ENCODE measurements at places on chromosomes 11 and 22. TPM values are rescaled to one million over a fixed set of nuclear protein-coding genes. Genes with fewer than 3 reads are reported as not detected.
A peak's percentile ranks its signal among the peaks of the same experiment; 100 is the strongest.

DNA sequence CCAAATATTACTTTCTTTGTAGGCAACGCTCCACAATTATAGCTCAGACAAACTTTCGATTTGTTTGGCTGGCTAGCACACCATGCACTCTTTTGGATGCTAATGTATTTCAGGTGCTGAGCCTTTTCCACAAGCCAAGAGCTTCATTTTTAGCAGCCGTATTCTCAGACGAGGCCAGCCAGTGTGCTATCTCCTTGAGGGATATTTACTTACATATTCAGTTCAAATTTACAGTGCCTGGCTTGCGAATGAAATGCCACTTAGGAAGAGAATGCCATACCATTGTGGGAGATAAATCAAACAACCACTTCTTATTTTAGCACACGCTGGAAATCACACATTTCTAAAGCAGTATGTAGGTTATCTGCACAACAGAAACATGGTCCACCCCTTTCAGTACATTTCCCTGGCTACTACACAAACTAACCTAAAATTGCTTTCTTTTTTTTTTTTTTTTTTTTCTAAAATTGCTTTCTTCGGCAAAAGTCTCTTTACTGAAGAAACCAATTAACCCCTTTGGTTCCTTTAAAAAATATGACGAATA, 236.9 kb downstream of the CADM1 start:
- no peaks in the 10 kb centered on the region for H3K36me3 ChIP-seq
- peaks cover 18% of the 10 kb centered on the region for H3K4me1 ChIP-seq
- no peak overlapping the region for H3K27ac ChIP-seq
- H3K4me3 ChIP-seq, result no peak overlapping the region
- peak; percentile 43 for DNase-seq
- no peaks in the 10 kb centered on the region for H3K27me3 ChIP-seq

- H3K36me3 ChIP-seq, result no peaks in the 10 kb centered on the region
- H3K4me3 ChIP-seq, result no peak overlapping the region
- no peak for DNase-seq
- H3K4me1 ChIP-seq, result no peaks in the 10 kb centered on the region
- H3K27ac ChIP-seq, result no peak overlapping the region
These were observed 26.1 kb downstream of the TYR start for GRCh38 chr11:89203814-89204213.

The MS4A12 gene
- total RNA-seq, result not detected

- DNase-seq, result peak; percentile 62
- no peak within 1 kb of the TSS for H3K4me3 ChIP-seq
- peaks cover 11% of the 10 kb centered on the region for H3K4me1 ChIP-seq
- no peak within 1 kb of the TSS for H3K27ac ChIP-seq
- no peaks in the 10 kb centered on the region for H3K36me3 ChIP-seq
These were observed at the start of gene HTR3A for GRCh38 chr11:113974741-113975470. Gene HTR3A, plus strand, starts transcription at chr11:113975108. Its CDS starts 218 bp downstream, at chr11:113975326.

DNA sequence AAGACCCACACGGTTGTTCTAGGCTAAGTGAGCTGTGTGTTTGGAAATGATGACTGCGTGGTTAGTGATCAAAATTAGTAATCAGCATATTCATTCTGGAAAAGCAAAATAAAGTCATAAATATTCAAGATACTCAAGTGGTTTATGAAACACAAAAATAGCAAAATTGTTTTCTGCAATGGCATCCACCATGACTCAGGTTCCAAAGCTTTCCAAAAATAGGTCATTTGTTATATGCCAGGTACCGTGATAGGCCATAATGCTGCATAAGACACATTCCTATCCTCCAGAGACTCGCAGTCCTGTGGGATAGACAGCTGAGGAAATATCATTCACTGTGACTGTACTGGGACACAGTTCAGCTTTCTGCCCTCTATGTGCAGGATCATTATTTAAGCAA, 2.4 kb upstream of the ATL3 start:
- H3K27ac ChIP-seq, result no peak overlapping the region
- no peak for DNase-seq
- no peaks in the 10 kb centered on the region for H3K27me3 ChIP-seq
- H3K4me3 ChIP-seq, result no peak overlapping the region
- peaks cover 9% of the 10 kb centered on the region for H3K4me1 ChIP-seq

GRCh38 chr11:71204748-71205664, 47.4 kb downstream of the SHANK2 start:
- H3K4me3 ChIP-seq, result no peak overlapping the region
- H3K4me1 ChIP-seq, result peaks cover 18% of the 10 kb centered on the region
- no peak overlapping the region for H3K27ac ChIP-seq
- H3K36me3 ChIP-seq, result no peaks in the 10 kb centered on the region
- no peak for DNase-seq

The SULT4A1 gene
- 1.2 TPM for total RNA-seq

DNA sequence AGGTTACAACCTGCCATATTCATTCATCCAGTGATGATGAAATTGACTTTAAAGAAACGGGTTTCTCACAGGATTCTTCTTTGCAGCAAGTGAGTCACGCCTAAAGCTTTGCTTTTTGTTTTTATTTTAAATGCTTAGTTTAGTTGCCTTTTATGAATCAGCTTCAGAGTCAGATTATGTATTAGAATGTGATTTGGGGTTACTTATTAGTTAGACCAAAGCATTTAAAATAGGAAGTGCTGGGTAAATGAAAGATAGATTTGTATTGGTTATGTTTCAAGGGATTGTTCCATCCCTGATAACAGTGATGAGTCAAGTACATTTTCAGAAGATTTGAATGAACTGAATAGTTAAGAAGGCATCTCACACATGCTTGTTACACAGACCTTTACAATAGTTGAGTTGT, 101.3 kb upstream of the GAL start:
- H3K27ac ChIP-seq, result no peak overlapping the region
- no peaks in the 10 kb centered on the region for H3K27me3 ChIP-seq
- peaks cover 52% of the 10 kb centered on the region for H3K36me3 ChIP-seq
- DNase-seq, result no peak
- H3K4me1 ChIP-seq, result no peaks in the 10 kb centered on the region

- H3K4me3 ChIP-seq, result no peak overlapping the region
- H3K27me3 ChIP-seq, result no peaks in the 10 kb centered on the region
- no peak for DNase-seq
- no peak overlapping the region for H3K27ac ChIP-seq
- no peaks in the 10 kb centered on the region for H3K36me3 ChIP-seq
- peaks cover 10% of the 10 kb centered on the region for H3K4me1 ChIP-seq
These were observed 54.1 kb upstream of the ARHGAP20 start for GRCh38 chr11:110766316-110766715.

The NPAS4 gene
- total RNA-seq, result 0.27 TPM

GRCh38 chr11:100203789-100204188, 483.3 kb upstream of the ARHGAP42 start:
- H3K27ac ChIP-seq, result no peak overlapping the region
- no peaks in the 10 kb centered on the region for H3K27me3 ChIP-seq
- no peaks in the 10 kb centered on the region for H3K4me1 ChIP-seq
- no peaks in the 10 kb centered on the region for H3K36me3 ChIP-seq
- peak; percentile 44 for DNase-seq
- no peak overlapping the region for H3K4me3 ChIP-seq

DNA sequence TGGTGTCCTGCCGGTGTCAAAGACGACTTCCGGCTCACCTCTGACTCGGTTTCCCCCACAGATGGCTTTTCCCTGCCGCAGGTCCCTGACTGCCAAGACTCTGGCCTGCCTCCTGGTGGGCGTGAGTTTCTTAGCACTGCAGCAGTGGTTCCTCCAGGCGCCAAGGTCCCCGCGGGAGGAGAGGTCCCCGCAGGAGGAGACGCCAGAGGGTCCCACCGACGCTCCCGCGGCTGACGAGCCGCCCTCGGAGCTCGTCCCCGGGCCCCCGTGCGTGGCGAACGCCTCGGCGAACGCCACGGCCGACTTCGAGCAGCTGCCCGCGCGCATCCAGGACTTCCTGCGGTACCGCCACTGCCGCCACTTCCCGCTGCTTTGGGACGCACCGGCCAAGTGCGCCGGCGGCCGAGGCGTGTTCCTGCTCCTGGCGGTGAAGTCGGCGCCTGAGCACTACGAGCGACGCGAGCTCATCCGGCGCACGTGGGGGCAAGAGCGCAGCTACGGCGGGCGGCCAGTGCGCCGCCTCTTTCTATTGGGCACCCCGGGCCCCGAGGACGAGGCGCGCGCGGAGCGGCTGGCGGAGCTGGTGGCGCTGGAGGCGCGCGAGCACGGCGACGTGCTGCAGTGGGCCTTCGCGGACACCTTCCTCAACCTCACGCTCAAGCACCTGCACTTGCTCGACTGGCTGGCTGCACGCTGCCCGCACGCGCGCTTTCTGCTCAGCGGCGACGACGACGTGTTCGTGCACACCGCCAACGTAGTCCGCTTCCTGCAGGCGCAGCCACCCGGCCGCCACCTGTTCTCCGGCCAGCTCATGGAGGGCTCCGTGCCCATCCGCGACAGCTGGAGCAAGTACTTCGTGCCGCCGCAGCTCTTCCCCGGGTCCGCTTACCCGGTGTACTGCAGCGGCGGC, 5.5 kb downstream of the B3GNT6 start:
- H3K36me3 ChIP-seq, result no peaks in the 10 kb centered on the region
- no peak overlapping the region for H3K27ac ChIP-seq
- peak; percentile 60 for DNase-seq
- H3K4me1 ChIP-seq, result peaks cover 8% of the 10 kb centered on the region

The FOSL1 gene
- total RNA-seq, result not detected

DNA sequence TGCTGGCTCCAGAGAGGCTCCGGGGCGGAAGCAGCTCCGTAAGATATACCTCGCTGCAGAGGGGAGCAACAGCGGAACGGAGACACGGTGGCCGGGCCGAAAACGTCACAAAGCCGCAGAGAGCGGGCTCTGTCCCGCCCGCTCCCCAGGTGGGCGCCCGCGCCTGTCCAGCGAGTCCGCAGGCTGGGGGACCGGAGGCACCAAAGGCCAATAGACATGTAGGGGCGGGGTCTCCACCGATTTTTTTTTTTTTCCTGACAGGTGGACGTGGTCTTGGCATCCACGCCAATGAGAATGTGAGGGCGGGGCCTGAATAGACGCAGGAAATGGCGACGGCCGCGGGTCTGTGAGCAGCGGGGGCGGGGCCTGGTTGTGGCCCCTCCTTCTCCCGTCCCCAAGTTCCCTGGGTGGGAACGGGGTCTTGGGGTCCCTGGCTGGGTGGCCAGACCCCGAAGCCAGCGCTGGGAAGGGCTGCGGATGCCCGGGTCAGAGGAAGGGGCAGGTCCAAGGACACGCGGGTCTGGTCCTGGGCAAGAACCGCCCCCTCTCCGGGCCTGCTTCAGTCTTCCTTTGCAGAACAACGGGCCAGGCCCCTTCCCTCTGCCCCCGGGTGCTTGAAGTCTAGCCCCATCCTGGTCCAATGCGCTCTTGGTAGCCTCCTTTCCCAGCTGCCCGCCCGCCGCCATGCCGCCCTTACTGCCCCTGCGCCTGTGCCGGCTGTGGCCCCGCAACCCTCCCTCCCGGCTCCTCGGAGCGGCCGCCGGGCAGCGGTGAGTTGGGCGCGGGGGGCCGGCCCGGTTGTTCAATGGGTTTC, at the start of gene DNAJC4:
DNAJC4 (plus strand) TSS at position 378 of the 814 bp plus-strand sequence; CDS start at position 685, 307 bp downstream.
- DNase-seq, result peak; percentile 97
- no peaks in the 10 kb centered on the region for H3K27me3 ChIP-seq
- peak within 1 kb of the TSS; percentile 95 for H3K27ac ChIP-seq
- peaks cover 60% of the 10 kb centered on the region for H3K4me1 ChIP-seq

DNA sequence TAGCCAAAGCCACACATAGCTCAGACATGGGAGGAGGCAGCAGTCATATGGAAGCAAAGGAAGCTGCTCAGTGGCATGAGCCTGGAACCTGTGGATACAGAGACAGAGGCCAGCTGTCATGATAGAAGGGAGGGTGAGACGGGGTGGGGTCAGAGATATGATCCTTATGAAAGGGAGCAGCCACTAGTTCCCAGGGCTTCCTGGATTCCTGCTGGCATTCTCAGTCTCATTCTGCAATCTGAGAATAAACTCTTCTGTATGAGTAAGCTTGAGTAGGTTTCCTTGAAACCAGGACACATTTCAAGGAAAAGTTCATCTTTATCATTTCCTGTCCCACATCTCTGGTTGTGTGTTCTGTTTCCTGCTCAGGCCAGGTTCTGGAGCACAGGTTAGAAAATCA, 220.2 kb upstream of the SNX19 start:
- H3K36me3 ChIP-seq, result no peaks in the 10 kb centered on the region
- no peak overlapping the region for H3K27ac ChIP-seq
- no peaks in the 10 kb centered on the region for H3K4me1 ChIP-seq
- no peak for DNase-seq

GRCh38 chr11:24324211-24324610, 172.6 kb upstream of the LUZP2 start:
- H3K4me3 ChIP-seq, result no peak overlapping the region
- H3K27me3 ChIP-seq, result no peaks in the 10 kb centered on the region
- no peak overlapping the region for H3K27ac ChIP-seq
- H3K4me1 ChIP-seq, result no peaks in the 10 kb centered on the region

DNA sequence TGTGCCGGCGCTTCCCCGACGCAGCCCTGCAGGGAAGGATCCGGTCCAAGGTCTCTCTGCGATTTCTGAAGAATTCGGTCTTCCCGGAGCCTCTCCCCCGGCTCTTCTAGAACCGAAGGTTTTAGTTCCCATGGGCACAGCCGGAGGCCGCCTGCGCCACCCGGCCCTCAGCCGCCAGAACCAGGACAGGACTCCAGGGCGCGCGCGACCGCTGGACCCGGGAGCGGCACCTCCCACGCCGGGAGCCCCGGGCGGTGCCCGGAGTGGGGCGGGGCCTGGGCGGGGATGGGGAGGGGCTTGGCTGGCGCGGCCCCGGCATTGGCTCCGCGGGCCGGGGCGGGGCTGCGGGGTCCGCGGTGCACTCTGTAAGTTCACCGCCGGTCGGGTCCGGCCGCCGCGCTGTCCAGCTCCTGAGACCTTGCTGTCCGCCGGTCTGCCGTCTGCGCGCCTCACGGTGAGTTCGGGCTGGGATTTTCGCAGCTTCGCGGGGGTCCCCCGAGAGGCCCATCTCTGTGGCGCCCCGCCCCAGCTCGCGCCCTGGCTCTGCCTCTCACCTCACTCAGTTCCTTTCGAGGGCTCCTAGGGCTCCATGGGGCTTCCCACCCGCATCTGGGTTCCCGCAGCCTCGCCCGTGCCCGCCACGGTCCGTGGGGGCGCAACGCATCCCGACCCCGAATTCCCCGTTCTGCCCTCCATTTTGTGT, at the start of gene CDC42EP2:
CDC42EP2 (plus strand) TSS at position 366 of the 703 bp plus-strand sequence. CDS start 6,033 bp downstream, outside the sequence.
- peak; percentile 94 for DNase-seq
- H3K36me3 ChIP-seq, result peaks cover 12% of the 10 kb centered on the region
- peak within 1 kb of the TSS; percentile 98 for H3K4me3 ChIP-seq
- peak within 1 kb of the TSS; percentile 96 for H3K27ac ChIP-seq
- peaks cover 74% of the 10 kb centered on the region for H3K4me1 ChIP-seq
- no peaks in the 10 kb centered on the region for H3K27me3 ChIP-seq

The SHISA8 gene
- total RNA-seq, result 0.09 TPM

- H3K4me1 ChIP-seq, result peaks cover 5% of the 10 kb centered on the region
- DNase-seq, result no peak
- no peak overlapping the region for H3K4me3 ChIP-seq
- no peaks in the 10 kb centered on the region for H3K36me3 ChIP-seq
- H3K27me3 ChIP-seq, result peaks cover 7% of the 10 kb centered on the region
These were observed 143.5 kb upstream of the B3GAT1 start for GRCh38 chr11:134555510-134555909.

DNA sequence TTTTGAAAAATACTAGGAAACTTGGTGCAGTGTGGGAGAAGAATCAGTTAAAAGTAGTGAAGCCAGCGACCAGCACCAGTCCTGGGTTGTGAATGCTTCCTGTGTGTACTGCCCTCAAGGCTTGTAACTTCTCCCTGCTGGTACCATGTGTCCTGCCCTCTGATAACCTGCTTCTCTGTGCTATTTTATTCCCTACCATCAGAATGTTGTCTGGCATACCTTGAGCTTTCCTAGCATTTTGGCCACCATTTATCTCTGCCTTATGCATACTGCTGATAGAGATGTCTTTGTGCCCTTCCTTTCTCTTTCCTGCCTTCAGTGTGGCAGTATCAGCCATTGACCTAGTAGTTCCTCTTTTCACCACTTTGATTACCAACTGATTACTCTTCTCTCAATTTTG, 2.0 kb downstream of the GTF2H1 start:
- DNase-seq, result no peak
- no peak overlapping the region for H3K27ac ChIP-seq
- H3K4me1 ChIP-seq, result peaks cover 16% of the 10 kb centered on the region
